PC-3 (cell line): ENCODE measurements at places on chromosomes 1 and 21. TPM values are rescaled to one million over a fixed set of nuclear protein-coding genes. Genes with fewer than 3 reads are reported as not detected.

Gene VASH2
- total RNA-seq: 4.7 TPM in 2 replicates

Gene HSD3B1
- not detected in 2 replicates for total RNA-seq

Gene SLAMF1
- total RNA-seq: not detected in 2 replicates

Gene PALMD
- total RNA-seq: 8.0 and 8.2 TPM in 2 replicates

Gene SYTL1
- total RNA-seq: 26.8 and 34.3 TPM in 2 replicates

Gene GABRD
- not detected in 2 replicates for total RNA-seq

Gene FCER1G
- total RNA-seq: not detected in 2 replicates

DNA sequence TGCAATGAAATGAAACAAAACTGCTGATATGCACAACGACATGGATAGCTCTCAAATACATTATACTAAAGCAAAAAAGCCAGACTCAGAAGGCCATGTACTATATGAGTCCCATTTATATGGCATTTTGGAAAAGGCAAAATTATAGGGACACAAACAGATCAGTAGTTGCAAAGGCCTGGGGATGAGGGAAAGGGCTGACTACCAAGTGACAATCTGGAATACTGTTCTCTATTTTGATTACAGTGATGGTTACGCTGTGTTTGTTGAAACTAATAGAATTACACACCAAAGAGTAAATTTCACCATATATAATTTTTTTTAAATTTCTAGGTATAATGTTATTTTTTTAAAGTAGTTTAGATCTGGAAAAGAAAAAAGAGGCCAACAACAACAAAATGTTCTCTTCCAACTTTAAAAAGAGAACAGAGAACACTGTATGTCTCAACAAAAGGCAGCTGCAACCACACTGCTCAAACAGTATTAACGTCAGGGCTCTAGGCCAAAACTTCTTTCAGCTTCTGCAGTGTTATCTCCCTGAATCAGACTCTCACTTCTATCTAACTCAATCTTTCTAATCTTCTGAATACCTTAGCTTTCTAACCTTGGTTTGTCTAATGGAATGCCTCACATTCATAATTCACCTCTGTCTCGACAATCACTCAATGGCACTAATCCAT lies 75.8 kb downstream of the FOXJ3 start:
- DNase-seq: no peak

DNA sequence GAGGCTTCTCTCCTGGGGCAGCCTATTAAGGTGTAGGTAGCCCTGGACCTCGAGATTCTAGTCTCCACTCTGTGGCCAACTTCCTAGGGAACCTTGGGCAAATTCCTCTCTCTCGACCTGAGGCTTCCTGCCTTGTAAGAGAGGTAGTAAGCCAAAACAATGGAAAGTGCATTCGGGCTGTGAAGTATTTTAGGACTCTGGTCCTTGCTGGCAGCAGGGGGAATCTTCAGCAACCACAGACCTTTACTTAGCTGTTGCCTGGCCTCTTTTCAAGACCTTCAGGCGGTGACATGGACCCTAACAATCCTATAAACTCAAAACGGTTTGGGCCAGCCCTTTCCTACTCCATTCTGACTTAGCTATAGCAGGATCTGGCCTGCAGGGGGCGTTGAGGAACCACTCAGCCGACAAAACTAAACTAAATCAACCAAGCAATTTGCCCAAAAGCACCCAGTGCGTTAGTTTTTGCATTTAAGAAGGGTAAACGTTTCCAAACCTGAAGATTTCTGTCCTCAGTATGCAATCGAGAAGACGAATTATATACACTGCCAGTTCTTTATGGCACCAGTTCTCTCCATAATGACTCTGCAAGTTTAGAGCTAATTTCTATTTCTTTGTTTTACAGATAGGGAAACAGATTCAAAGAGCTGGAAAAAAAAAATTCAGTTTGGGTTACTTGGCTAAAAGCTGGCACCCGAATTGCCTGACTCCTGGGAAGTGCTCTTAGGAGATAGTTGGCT lies 10.9 kb upstream of the SESN2 start:
- DNase-seq: peak; percentile 80

DNA sequence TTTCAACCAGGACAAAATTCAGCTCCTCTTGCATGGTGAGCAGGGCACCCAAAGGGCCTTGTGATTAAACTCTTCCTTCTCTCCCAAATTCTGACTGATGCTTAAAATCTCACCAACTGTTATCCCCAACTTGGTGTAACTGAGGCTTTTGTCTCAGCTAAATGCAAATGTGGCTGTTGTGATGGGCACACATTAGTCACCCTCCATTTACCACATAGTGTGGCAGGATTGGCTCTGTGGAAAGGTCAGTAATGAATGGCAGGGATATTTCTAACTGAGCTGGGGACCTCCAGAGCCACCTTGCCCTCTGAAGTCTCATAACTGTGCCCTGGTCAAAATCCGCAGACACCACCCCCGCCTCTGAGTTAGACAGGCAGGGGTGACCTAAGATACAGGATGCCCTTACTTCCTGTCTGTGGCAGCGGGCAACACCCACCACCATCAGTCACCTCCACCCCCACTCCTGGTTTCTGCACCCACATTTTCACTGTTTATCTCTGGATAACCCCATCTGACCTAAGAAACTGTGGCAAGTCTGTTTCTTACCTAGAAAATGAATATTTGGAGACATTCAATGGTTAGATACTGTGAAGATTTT lies 25.4 kb upstream of the RGS16 start:
- DNase-seq: no peak

- peak; percentile 95 for DNase-seq
Measured at GRCh38 chr1:222521299-222522104, 26.4 kb downstream of the HHIPL2 start.

DNA sequence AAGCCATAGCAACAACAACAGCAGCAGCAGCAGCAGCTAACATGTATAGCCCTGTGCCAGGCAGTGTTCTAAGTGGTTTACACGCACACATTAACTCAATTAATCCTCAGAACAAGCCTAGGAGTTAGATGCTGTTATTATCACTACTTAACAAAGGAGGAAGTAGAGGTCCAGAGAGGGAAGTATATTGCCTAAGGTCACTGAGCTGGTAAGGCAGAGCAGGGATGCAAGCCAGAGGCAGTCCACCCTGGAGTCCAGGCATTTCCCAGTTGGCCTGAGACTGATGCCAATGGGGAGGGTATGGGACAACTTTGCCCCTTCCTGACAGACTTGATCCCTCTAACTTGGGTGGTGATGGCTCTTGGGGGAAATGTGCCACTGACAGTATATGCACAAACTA lies 6.8 kb downstream of the CDC14A start:
- no peak for DNase-seq

DNA sequence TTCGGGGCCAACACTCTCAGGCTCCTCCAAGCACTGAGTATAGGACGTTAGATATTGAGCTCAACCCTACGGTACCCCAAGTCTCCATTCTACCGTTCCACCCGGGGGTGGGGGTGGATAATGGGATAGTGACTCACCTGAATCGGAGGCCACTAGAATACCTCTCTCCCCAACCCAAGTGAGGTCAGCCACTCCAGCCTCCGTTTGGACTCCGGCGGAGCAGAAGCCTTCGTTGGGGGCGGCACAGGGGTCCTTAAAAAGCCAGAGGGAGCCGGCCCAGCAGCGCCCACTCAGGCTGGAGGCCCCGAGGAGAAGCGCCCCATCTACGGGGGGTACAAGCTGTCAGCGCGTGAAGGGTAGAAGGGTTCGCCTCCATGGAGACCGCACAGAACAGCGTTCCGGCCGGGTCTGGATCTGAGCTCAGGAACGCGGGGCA lies 556 bp downstream of the WDR77 start:
- DNase-seq: peak; percentile 34

GRCh38 chr1:202662081-202662480 lies 48.2 kb downstream of the SYT2 start:
- no peak for DNase-seq

GRCh38 chr1:18957136-18957521 lies 653 bp upstream of the IFFO2 start:
- no peak for DNase-seq

DNA sequence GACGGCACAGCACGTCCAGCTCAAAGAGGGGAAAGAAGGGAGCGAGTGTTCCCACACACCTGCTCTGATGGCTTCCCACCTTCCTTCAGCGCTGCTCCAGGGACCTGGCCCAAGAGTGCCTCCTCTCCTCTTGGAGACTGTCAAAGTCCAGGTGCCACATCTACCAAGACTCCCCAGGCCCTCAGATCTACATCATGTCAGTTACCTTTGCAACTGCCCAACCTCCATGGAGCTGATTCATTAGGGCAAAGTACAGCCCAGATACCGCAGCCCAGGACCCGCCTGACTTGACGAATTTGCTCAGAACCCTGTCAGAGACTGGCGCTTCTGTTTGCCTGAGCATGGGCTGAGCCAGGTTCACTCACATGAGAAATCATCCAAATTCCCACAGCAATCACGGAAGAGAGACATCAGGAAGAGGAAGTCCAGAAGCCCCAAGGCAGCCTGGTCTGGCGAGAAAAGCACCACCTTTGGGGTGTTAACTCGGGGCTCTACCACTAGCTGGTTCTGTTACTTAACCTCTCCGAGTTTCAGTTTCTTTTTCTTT lies at the start of gene SEC16B:
Gene SEC16B, minus strand, starts transcription at position 234 of the 547 bp plus-strand sequence. CDS start 2,077 bp downstream, outside the sequence.
- no peak for DNase-seq

- DNase-seq: no peak
Measured at GRCh38 chr1:43149889-43150288, 22.2 kb downstream of the EBNA1BP2 start.

GRCh38 chr1:200037904-200038303 lies 10.4 kb downstream of the NR5A2 start:
- DNase-seq: no peak

DNA sequence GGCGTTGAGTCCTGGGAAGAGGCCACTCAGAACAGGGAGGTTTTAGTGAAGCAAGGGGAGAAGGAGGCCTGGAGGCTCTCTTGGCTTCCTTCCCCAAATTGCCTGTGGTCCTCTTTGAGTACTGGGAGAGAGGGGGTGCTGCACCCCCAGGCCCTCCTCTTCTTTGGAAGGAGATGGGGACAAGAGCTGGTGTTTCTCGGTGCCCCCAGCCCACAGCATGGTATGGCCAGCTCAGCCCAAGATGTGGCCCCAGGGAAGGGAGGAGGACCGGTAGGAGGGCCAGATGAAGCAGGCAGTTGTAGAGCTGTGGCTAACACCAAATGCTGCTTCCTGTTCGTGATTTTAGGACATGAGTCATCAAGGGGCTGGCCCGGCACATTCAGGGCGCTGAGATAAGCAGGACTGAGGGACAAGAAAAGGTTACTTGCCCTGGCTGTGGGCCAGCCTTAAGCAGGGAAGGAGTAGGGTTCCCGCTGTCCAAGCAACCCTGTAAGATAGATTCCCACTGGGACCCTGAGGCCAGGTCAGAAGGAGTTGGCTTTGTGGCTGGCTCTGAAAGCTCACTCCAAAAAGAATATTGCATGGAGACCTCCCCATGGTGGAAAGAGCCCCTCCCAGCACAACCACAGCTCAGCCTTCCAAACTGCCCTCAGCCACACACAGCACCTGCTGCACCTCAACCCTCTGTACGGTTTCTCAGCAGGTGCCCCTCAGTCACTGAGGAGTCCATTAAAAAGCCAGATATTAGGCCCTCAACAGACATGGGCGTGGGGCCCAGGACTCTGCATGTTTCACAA lies 4.9 kb upstream of the TNFRSF1B start:
- peak; percentile 87 for DNase-seq

DNA sequence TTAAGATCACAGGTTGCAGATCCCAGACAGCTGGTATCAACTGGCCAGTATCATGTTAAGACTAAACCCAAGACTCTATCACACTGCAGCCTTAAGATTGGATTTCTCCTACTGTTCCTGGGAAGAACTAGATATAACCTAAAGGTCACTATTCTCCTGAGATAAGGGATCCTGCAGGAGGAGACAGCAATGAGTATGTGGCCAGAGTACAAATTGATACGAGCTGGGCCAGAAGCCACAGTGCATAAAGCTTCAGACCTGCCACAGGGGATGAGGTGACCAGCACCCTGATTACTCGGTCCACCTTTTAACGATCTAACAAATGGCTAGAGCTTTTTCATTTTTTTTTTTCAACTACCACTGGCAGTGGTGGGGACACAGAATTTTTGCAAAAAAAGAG lies 31.0 kb downstream of the HSD3B1 start:
- no peak for DNase-seq

- no peak for DNase-seq
Measured at GRCh38 chr1:77673716-77674355, 8.6 kb downstream of the ZZZ3 start.

DNA sequence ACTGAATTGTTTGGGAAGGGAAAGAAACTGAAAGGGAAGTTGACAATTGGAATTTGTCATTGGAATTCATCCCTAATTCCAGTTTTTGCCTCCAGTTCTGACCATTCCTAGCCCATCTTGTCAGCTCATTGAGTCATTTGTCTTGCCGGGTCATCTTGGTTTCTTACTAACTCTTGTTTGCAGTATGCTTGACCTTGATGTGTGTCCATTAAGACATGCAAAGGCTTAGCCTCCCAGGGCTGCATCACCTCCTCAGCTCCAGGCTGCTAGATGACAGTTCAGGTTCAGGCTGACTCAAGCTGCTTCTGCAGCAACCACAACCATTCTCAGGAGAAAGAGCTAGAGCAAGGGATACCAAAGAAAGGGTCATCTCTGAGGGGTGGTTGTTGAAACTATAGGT lies 151.3 kb upstream of the PTGFR start:
- DNase-seq: peak; percentile 81

- DNase-seq: peak; percentile 57
Measured at GRCh38 chr1:23343221-23344110, 618 bp downstream of the HNRNPR start.

- DNase-seq: no peak
Measured at GRCh38 chr1:85584923-85585322, 4.4 kb downstream of the CCN1 start.

GRCh38 chr1:82388679-82389078 lies 587.9 kb downstream of the ADGRL2 start:
- DNase-seq: peak; percentile 78

DNA sequence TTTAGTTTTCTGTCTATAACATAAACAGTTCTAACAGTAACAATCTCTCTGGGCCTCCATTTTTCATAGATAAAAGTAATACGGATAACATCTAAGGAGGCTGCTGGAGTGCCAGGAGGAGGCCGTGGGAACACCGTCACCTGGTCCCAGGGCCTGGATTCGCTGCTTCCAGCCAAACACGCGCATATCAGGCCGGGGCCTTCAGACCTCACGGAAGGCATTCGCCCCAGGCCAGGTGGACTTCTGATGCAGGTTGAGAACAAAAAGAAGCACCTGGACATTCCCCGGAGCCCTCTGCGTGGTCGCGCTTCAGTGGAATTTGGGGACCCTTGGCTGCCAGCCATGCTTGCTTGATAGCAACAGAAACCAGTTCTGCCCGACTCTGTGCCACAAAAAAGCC lies 113.1 kb upstream of the GUCA2B start:
- no peak for DNase-seq

- peak; percentile 50 for DNase-seq
Measured at GRCh38 chr21:17925899-17926298, 106.7 kb upstream of the C21orf91 start.
